Kidney (tissue), 22 donors: ENCODE measurements at places on chromosomes 13 and 19. TPM values are rescaled to one million over a fixed set of nuclear protein-coding genes. Genes with fewer than 3 reads are reported as not detected.
A peak's percentile ranks its signal among the peaks of the same experiment; 100 is the strongest.

GRCh38 chr19:16378291-16378889 lies 53.8 kb downstream of the KLF2 start:
- no peak for DNase-seq

- DNase-seq: no peak
These were observed 155.6 kb upstream of the RFC3 start for GRCh38 chr13:33662392-33662791.

GRCh38 chr19:47434088-47434487 lies 14.8 kb upstream of the MEIS3 start:
- DNase-seq: no peak

GRCh38 chr13:108003626-108004025 lies 211.7 kb downstream of the LIG4 start:
- DNase-seq: peak; percentile 31

DNA sequence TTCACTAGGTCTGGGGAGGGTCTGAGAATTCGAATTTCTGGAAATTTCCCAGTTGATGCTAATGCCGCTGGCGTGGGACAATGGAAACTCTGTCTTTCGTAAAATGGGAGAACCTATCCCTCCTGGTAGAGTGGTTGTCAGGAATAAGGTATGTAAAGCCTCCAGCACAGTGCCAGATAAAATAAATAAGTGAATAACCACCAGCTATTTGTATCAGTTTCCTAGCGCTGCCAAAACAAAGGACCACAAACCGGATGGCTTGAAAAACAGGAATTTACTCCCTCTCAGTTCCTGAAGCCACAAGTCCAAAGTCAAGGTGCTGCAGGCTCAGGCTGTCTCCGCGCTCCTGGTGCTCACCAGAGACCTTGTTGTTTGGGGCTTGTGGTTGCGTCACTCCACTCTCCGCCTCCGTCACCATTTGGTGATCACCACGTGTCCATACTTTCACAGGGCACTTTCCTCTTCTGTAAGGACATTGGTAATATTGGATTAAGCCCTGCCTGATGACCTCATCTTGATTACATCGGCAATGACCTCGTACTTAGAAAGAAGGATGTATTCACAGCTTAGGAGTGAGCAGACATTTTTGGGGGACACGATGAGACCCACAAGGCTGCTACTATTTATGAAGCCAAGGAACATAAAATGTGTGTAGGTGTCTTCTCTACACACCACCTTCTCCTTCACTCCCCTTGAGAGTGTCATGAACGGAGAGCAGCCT lies 428.5 kb downstream of the IRS2 start:
- DNase-seq: no peak

DNA sequence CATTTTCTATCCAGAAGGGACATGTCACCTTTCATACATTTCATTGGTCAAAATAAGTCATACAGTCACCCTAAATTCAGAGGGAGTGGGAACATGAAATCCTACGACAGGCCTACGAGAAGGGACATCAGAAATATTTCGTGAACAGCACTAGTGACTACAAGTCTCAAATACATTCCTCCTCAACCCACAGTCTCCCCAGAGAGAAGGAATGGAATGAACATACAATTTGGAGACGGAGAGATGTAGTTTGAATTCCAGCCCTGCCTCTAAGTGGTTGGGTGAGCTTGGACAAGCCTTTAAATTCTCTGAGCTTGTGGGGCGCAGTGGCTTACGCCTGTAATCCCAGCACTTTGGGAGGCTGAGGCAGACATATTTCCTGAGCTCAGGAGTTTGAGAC lies 9.9 kb downstream of the SERTM1 start:
- DNase-seq: no peak

- DNase-seq: no peak
These were observed 35.0 kb downstream of the ATP11A start for GRCh38 chr13:112724788-112725345.

DNA sequence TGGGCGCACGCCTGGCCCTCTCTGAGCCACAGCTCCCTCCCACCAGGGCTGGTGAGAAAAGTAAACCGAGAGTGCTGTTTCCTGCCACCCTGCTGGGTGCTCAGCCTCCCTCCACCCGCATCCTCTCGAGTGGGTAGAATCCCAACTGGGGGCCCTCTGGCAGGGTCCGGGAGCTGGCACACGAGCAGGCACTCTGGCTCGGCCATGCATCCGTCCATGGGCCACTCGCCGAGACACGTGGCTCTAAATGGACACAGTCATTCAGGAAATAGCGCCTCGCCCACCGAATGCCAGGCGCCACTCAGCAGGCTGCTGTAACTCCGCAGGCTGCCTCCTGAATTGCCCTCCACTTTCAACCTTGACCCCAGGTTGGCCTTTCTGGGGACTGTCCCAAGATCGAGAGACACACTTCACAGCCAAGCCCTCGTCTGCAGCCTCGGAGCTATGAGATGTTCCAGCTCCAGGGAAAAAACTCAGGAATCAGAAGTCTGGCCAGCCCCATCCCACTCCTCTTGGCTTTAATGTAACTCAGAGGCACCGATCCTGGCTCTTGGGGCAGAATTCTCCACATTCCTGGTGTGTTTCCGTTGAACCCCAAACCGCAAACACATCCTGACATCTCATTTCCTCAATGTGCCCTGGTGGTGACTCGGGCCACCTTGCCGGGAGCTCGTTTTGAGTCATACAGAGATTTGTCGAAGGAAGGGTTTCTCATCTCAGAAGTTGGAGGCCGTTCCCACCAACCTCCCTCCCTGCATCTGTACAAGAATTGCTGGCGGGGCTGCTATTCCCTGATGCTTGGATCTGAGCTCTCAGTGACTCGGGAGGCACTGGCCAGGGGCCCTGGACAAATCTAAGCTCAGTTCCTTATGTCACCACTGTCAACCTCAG lies 14.1 kb downstream of the KLF2 start:
- peak; percentile 78 for DNase-seq

DNA sequence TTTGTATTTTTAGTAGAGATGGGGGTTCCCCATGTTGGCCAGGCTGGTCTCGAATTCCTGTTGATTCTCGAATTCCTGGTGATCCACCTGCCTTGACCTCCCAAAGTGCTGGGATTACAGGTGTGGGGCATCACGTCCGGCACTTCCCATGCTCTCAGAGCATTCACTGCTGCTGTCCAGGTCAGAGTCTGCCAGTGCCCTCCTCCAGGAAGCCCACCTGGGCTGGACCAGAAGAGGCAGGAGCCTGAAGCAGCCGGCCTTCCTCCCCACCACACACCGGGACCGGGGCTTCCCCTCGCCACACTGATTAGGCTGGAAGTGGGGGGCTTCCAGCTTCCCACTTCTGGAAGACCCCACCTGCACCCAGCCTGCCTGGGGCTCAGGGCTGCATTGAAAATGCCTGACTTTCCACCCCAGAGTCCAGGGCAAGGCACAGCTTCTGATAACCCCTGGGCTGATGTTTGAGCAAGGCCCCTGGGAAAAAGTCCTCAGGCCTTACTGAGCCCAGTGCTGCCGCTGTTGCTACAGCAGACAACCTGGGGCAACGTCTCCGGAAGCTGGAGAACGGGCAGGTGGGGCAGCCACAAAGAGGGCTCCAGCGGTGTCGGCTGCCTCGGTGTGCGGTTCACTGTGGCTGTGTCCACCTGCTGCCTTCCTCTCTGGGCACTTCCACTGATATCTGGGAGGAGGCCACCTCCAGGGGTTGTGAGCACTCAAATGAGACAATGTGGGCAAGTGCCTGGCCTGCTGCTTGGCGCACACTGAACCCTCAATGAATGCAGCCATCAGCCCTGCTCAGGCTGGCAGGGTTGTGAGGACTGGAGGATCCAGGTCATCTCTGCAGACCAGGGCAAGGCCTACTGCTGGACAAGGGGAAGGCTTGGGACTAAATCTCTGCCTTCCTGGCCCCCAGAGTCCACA lies 22.6 kb downstream of the CEBPA start:
- DNase-seq: peak; percentile 37

GRCh38 chr19:31641591-31641990 lies 292.4 kb upstream of the TSHZ3 start:
- DNase-seq: no peak

- DNase-seq: peak; percentile 25
These were observed 9.8 kb downstream of the MCF2L start for GRCh38 chr13:112978561-112979405.

- no peak for DNase-seq
These were observed 1123.9 kb downstream of the PCDH9 start for GRCh38 chr13:66106246-66106645.

DNA sequence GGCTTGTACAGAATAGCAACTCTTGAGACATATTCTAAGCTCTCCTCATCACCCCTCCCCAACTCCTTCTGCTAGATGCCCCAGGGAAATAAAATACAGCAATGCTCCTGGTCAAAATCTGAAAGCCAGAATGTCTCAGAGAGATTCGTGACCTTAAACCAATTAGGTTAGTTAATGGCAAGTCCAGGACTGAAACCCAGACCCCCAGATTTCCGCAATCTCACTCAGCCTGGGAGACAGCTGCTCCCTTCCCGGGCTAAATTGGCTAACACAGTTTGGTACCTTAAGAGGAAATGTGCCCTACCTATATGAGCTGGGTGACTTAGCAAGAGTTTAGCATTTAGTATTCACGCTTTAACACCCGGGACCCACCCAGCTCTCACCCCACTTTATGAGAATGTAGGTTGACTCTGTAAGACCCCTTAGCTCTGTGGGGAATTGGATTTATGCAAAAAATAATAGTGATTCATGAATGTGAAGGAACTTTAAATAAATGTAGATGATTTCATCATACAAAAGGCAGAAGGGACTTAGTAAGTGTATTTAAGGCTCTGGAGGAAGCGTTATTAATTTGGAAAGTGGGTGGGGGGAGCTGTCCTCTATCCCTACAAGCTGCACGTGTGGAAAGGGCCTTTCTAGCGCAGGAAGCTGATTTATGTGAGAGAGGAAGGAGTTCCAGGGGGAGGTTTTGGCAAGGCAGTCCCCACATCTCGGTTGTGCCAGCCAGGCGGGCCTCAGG lies 1.1 kb downstream of the DLEU7 start:
- DNase-seq: no peak

GRCh38 chr19:14198384-14199376 lies 7.3 kb downstream of the ADGRL1 start:
- no peak for DNase-seq

- no peak for DNase-seq
These were observed 162.1 kb upstream of the TMTC4 start for GRCh38 chr13:100836711-100837110.

GRCh38 chr13:99124794-99125316 lies 75.8 kb upstream of the UBAC2 start:
- DNase-seq: no peak

DNA sequence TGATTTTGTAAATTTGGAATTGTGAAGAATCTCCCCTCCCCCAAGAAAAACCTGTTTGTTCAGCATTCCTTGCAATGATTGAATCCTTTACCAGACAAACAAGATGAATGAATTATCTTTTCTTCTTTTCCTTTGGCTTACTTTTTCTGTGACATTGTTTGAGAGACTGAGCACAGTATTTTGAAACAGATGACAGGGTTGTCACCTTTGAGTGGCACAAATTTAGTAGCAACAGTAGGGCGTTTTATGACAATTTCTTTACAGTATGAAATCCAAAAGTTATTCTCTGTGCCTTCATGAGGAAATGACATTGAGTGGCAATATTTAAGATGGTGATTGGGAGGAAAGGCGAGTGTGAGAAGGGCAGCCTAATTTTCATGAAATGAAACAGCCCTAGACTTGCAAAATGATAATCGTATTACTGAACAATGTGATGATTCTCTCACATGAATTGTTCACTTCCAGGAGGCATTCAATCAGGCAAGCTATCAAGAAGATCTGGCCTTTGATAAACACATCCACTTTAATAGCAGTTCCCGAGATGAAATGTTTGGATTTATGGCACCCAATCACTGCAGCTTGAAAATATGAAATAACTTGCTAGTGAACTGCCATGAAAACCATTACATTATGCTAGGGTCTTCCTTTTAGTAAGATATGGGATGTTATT lies 68.6 kb upstream of the SCEL start:
- DNase-seq: no peak

GRCh38 chr19:20359933-20360720 lies 193.1 kb downstream of the ZNF486 start:
- DNase-seq: no peak

GRCh38 chr13:55493297-55493696 lies 1647.4 kb upstream of the PRR20A start:
- DNase-seq: no peak

DNA sequence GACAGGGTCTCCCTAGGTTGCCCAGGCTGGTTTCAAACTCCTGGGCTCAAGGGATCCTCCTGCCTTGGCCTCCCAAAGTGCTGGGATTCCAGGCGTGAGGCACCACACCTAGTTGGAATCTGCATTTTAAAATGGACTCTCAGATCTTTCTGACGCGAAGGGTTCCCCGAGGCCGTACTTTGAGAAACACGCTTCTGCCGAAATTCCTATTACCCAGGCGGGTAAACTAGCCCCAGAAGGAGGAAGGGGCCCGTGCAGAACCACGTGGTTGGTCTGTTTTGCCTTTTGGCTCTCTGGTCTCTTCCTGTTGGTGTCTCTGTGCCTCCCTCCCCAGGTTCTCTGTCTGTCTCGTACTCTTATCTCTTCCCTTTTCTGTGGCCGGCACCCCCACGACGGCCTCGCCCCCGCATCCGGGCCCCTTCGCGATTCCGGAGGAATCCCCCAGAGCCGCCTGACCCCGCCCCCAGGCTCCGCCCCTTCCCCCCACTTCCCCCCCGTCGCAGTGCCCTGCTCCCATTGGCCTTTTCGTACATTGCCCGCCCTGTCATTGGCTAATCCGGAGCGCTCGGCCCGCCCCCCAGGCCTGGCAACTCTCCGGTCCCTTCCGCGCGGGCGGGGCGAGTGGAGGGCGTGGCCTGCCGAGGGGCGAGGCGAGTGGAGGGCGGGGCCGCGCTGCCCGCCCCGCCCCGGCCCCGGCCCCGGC lies at the start of gene TNFAIP8L1:
TNFAIP8L1 (plus strand) TSS at position 689 of the 703 bp plus-strand sequence. CDS start 12,354 bp downstream, outside the sequence.
- peak; percentile 99 for DNase-seq

GRCh38 chr13:50575138-50575537 lies 268.4 kb downstream of the DLEU7 start:
- no peak for DNase-seq

DNA sequence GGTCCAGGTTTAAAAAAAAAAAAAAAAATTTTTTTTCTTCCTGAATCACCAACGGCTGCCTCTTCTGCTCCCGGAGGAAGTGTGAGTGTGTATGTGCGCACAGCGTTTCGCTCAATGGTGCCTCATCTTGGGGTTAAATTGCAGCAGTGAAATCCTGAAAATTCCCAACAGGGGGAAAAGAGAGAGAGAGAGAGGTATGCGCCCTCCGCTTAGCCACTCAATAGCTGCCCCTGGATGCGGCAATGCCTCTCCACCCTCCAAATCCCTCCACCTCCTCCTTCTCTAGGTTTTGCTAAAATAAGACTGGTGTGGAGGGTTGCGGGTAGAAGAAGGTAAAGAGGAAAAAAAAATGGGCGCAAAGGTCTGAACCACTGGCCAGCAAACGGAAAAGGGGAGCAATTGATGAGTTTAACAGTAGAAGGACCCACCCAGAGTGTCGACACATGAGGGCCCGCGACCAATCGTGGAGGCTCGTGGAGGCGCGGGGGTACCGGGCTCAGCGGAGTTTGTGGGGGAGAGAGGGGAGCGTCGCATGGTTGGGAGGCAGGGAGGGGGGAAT lies 853 bp upstream of the CACNA1A start:
- DNase-seq: no peak

Gene ACP7
- 0.13 TPM for polyA plus RNA-seq

Gene CXCL17
- not detected for polyA plus RNA-seq

Gene ZFP82
- polyA plus RNA-seq: 4.5 TPM

Gene WASF3
- 3.7 TPM for polyA plus RNA-seq

Gene CYP4F22
- polyA plus RNA-seq: not detected

Gene NLRP4
- not detected for polyA plus RNA-seq

Gene CNMD
- polyA plus RNA-seq: not detected

Gene WDR88
- polyA plus RNA-seq: not detected
